ENCODE measurements at places on chromosomes 11 and 22. TPM values are rescaled to one million over a fixed set of nuclear protein-coding genes. Genes with fewer than 3 reads are reported as not detected.

DNA sequence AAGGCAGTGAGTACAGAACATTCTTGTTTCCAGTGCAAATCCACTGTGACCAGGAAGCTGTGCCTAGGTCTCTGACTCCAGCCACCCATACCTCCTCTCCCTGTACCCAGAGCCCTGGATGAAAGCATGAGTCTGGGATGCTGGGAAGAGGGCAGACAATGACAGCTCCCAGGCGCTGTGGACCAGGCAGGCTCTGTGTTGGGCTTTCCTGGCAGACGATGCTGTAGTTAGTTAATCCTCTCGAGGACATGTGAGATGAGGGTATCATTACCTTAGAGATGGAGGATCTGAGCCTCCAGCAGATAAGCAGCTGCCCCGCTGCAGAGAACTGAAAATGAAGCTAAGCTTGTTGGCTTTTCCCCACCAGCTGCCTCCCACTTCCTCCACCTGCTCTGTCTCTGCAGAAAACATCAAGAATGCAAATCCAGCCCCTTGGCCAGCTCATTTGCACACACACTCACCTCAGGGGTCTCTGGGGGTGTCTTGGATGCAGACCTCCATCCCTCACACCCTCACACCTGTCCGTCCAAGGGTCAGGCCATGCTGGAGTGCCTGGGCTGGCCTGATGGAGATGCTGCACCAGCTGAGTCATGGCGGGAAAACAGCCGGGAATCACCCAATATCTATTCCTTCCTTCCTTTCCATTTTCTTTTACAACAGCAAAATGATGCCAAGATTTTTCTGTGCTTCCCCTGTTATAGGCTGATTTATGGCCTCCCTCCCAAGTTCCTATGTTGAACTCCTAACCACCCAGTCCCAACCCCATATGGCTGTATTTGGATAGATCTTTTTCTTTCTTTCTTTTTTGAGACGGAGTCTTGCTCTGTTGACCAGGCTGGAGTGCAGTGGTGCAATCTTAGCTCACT is 94.9 kb upstream of the SEPTIN5 start:
- no peak for DNase-seq

- no peak for DNase-seq
Measured at GRCh38 chr22:36079041-36079440, 50.4 kb upstream of the RBFOX2 start.

Gene C22orf15
- 2.4 TPM for total RNA-seq

Gene FGF4
- 0.87 TPM for total RNA-seq

Gene MRGPRE
- total RNA-seq: 1.0 TPM

DNA sequence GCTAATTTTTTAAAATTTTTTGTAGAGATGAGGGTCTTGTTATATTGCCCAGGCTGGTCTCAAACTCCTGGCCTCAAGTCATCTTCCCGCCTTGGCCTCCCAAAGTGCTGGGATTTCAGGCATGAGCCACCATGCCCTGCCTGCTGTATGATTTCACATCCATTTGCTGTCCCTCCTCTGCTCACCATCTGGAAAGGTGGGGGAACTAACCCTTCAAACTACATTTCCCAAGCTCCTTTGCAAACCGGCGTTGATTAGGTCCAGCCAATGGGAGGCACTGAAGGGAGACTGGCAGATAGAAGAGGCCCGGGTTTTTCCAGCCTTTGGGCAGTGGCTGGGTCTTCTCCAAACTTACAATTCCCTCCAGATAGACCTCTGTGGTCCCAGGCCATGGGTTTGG is 19.3 kb downstream of the RFPL1 start:
- peak; percentile 56 for DNase-seq

DNA sequence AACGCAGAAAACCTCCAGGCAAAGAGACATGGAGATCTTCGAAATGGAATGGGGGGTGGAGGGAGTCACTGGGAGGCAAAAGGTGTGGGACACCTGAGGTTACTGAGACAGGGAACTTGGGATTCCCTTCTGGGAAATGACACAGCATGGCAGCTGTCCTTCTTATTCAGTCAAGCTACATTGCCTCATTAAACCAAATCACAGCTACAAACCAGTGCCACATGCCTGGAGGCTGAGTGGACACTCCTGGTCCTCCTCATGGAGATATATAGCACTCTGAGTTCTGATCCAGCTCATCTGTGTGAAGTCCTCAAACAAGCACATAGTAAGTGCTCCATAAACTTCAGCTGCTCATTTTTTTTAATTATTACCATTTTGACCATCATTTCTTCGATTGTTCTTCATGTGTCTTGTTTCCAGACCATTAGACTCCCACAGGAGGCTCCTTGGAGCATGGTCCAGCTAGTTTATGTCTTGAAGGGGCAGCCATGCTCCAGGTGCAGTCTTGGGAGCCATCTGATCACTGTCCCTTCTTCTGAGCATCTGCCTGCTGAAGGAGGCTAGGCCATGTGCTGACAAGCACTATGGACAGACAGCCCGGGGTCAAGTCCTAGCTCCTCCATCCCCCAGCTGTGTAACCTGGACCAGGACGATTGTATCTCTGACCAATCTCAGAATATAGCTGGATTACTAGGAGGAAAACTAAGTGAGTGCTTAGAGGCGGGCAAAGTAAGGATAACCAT is 9.7 kb upstream of the FXYD2 start:
- peak; percentile 10 for DNase-seq

Gene GLYATL2
- 0.63 TPM for total RNA-seq

DNA sequence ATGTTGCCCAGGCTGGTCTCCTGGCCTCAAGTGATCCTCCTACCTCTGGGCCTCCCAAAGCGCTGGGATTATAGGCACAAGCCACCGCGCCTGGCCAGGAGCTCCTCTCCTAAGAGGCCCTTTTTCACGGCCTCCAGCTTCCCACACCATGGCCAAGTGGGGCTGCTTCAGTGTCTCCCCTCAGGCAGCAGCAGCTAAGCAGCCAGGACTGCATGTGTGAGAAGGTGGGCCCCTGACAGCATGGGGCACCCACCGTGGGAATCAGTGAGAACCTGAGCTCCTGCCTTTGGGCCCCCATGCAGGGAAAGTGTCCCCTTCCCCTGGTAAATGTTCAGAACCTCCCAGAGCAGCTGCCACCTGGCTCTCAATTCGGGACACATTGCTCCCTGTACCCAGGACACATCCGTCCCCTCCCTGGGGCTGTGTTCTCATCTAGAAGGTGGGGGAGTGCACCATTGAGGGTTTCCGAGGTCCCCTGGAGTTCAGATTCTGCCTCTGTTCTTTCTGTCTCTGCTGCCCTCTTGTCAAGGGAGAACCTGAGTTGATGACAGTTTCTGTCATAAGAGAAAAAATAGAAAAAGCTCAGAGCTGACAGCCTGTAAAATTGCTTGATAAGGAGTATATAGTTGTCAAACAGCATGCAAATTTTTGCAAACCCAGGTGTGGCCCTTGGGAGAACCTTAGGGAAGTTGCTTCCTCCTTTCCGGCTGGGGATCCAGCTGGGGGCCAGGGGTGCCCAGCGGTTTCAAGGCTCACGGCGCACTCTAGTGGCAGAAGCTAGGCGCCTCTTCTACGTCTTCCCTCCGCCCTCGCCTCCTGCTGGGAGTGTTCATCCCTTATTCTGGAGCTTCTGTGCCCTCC is 29.7 kb downstream of the FAM83F start:
- DNase-seq: peak; percentile 84

Gene OR52A1
- 0.47 TPM for total RNA-seq

Gene PRODH
- total RNA-seq: 5.6 TPM

DNA sequence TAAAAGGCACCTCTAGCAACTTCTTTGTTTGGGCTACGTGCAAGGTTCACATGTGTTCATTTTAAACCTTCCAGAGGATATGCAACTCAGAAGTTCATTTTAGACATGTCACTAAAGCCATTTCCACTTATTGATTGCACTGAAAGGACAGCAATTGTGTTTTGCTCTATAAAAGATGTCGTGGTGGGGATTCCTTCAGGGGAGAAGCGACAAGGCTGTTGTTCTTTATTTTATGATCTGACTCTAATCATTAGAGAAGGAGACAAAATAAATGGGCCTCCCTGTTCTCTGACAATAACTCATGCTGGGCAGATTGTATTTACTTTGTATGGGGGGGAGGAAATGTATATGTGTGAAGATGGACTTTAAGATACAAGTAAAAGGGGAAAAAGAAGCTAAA is 370.1 kb upstream of the ARHGAP42 start:
- no peak for DNase-seq

DNA sequence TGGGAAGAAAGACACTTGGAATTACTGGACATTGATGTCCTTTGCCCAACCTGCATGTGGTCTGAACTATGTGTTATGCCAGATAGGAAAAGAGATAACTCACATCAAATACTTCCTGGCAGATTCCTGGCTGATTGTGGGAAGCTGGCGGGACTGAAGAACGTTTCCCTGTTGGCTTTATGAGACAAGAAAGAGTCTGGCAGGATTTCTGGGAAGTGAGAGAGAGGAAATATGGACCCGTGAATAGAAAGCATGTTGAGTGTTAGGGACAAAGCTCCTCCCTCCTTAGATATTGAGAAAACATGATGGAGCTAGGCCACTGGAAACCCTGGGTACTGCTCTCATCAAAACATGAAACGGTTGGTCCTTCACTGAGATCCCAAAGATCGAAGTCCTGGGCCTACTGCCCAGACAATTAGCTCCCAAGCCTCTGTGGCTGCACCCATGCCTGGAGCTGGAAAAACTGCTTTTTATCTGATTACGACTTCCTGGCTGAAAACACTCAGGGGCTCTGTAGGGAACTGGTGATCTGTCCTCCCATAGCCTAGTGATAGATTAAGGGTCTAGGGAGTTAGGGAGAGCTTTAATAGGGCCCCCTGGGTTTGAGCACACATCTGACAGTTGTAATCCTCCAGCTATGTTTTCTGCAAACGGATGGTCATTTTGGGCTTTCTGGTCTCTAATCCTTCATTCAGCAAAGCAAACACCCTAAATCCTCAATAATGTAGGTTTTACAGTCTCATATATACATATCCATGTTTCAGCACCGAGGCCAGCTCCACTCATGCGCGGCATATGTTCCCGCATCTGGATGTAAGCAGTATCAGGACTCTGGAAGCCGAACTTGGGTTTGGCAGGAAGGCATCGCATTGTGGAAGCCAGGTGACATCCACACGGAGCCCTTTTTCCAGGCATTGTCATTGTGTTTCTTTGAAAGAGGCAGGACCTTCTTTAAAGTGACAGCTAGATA is 6.1 kb upstream of the B3GAT1 start:
- DNase-seq: peak; percentile 25

Gene GRM5
- total RNA-seq: 2.3 TPM

GRCh38 chr11:99241066-99241465 is 220.3 kb downstream of the CNTN5 start:
- DNase-seq: no peak

DNA sequence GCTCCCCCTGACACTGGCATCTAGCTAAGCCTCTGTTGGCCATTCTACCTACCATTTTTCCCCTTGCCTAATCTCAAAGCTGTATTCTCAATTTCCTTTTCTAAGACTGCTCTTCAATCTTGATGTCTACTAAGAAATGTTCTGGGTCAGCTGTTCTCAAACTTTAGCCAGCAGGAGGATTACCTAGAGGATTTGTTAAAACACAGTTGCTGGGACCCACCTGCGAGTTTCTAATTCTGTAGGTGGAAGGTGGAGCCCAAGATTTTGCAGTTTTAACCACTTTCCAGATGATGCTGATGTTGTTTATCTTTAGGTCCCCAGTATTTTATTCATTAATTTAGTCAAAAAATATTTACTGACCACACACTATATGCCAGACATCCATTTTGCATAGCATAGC is 9.3 kb upstream of the ARHGAP42 start:
- no peak for DNase-seq

DNA sequence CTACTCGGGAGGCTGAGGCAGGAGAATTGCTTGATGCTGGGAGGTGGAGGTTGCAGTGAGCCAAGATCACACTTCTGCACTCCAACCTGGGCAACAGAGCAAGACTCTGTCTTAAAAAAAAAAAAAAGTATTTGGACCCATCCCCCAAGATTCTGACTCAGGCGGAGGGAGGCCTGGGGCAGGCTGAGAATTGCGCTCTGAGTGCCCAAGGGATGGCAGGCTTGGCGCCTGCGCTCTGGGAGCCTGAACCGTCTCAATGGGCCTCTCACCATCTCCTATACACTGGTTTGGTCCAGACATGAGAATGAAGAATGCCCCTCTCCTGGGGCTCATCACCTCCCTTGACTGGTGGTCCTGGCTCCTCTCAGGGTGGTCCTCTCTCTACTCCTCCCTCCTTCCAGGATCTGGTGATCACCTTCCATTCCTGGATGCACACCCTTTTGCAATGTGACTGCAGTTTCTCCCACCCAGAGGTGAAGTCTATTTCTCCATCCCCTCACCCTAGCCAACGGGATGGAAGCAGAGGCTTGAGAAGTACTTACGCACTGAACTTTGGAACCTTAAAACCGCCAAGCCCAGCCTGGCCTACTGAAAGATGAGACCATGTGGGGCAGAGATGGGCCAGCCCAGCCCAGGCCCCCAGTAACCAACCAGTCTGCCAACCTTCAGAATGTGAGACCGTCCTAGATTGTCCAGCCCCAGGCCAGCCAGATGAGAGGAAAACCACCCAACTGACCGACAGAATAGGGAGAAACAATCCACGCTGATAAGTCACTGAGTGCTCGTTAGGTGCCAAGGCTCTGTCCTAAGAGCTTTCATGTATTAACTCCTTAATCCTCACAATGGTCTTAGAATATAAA is 4.9 kb downstream of the POLR3H start:
- DNase-seq: no peak

Gene LYVE1
- 4.6 TPM for total RNA-seq

DNA sequence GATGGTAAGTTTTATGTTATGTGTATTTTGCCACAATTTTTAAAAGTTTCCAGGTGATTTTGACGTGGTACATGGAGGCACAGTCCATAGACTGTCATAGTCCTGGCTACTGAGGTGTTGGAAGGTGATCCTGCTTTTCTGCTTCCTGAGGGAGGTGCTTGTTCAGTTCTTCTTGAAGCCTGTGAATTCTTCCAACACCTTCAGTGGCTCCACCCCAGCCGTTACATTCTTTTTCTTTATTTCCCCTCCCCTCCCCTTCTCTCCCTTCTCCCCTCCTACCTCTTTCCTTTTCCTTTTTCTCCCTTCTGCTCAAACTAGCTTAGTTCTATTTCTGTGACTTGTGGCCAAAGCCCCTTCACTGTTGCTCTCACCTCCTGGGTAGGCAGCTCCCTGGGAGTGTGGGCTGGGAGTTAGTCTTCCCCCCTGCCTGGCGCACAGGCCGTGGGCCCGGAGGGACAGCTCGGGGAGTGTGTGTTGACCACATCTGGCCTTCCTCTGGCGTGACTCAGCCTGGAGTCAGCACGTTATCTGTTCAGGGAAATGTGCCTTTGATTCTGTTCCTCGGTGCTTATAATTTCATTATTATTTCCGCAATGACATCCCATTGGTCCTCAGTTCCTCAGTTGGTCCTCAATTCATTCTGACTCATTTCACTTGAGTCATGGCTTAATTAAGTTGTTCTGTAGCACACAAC is 566.2 kb downstream of the TBC1D22A start:
- no peak for DNase-seq

Gene LIF
- 1.4 TPM for total RNA-seq

DNA sequence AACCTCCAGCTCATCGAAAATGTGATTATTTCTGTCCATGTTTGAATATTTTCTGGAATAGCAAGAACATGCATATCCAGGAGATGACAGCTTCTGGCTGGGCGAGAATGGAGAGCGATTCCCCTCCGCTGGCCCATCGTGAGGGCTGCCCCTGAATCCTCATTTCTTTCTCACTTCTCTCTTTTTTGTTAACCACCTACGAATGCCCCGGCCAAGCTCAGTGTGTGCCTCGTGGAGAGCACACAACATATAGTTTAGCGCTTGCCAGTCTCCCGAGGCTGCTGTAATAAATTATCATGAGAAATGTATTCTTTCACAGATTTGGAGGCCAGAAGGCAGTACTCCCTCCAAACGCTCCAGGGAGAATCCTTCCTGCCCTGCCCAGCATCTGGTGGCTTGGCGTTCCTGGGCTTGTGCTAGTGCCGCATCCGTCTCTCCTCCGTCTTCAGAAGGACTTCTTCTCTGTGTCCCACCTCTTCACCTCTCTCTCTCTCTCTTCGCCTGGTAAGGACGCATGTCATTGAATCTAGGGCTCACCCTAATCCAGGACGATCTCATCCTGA is 1306.0 kb downstream of the TBC1D22A start:
- DNase-seq: no peak

Data from testis (tissue), 5 donors.